ENCODE measurements at places on chromosomes 7 and 10. TPM values are rescaled to one million over a fixed set of nuclear protein-coding genes. Genes with fewer than 3 reads are reported as not detected.

PSTK gene
- 0.36 TPM for total RNA-seq

ANXA8 gene
- total RNA-seq = 0.16 TPM

CASP2 gene
- 6.7 TPM for total RNA-seq

TAS2R4 gene
- total RNA-seq = 0.16 TPM

PPP1R9A gene
- 0.16 TPM for total RNA-seq

MYO3A gene
- not detected for total RNA-seq

ARHGEF35 gene
- total RNA-seq = 0.65 TPM

TRIM74 gene
- not detected for total RNA-seq

NKX6-2 gene
- not detected for total RNA-seq

FKBP6 gene
- total RNA-seq = not detected

TMEM196 gene
- not detected for total RNA-seq

CDH23 gene
- total RNA-seq = 0.18 TPM

DPP6 gene
- total RNA-seq = not detected

MMD2 gene
- not detected for total RNA-seq

RBP4 gene
- 2.1 TPM for total RNA-seq

NYAP1 gene
- 7.0 TPM for total RNA-seq
